ENCODE measurements at places on chromosomes 4 and X. TPM values are rescaled to one million over a fixed set of nuclear protein-coding genes. Genes with fewer than 3 reads are reported as not detected.

GRCh38 chr4:98293104-98293887 lies 32.1 kb downstream of the RAP1GDS1 start:
- DNase-seq = no peak

DNA sequence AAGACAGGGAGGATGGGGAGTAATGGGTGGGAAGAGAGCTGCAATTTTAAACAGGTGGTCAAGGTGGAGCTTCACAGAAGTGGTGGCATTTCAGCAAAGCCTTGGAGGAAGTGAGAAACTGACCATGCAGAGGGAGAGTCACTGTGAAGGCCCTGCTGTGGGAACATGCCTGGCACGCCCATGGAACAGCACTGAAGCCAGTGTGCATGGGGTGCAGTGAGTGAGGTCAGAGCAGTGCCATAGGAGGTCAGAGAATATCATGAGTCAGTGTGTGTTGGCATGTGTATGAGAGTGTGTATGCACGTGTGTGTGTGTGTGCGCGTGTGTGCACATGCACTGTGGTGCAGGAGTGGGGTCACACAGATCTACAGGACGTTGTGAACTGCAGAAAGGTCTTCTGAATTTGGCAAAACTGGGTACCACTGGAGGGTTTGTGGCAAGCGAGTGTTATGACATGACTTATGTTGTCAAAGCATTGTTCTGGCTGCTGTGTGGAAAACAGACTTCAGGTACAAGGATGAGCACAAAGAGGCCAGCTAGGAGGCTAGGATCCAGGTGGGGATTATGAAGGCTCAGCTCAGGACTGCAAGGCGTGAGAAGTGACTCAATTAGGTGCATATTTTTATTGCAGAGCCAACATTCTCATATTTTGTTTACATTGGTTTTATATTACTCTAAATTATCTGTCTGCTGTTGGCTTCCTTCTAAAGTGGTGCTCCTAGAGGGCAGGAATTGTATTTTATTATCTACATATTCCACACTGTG lies 34.0 kb downstream of the ZNF827 start:
- DNase-seq = no peak

NRK gene
- total RNA-seq = 16.1 TPM

GPC4 gene
- total RNA-seq = 80.6 TPM

NXT2 gene
- 10.5 TPM for total RNA-seq

- DNase-seq = no peak
Observed at GRCh38 chrX:55014897-55015299, 14.7 kb downstream of the APEX2 start.

DNA sequence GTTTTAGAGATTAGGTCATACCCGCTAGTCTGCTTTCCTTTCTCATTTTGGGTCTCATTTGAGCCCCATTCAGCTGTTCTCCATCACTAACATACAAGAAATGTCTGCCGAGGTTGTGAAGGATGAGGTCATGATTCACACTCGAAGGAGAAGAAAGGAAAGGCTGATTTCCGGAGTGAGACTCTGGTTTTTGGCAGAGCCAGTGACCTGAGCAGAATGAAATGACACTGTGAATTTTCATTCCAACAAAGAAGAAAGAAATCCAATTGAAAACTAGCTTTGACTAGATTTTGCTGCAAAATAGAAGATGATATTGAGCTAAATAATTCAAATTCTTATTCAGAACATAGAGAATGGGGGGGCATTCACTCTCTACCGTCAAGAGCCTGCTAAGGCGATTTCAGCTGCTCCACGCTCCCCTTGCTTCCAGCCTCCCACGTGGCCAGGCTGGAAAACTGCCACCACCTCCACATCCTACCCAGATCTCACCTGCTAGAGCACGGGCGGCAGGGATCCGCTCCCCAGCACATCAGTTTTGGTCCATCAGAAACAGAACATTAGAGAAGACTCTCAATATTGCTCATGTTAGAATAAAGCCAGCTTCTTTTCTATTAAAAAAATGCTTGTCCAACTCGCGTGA lies 39.0 kb downstream of the F11 start:
- DNase-seq = peak; percentile 6

DNA sequence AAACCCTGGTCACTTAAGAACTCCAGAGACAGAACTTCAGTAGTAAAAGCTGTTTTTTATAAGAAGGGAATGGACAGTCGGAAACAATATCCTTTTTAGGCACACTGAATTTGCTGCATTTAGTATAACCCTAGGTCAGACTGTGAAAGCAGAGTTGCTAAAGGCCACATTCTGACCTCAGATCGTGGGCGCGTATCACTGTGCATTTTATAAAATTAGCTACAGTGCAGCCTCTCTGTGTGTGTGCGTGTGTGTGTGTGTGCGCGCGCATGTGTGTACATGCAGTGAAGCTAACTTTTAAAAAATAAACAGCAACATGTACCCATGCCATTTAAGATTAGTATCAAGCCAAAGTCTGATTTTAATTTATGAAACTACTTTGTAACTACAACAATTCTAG lies 8.0 kb downstream of the ZNF827 start:
- DNase-seq = no peak

HNRNPDL gene
- total RNA-seq = 185 TPM

- no peak for DNase-seq
Observed at GRCh38 chr4:88275949-88276515, 8.3 kb downstream of the PPM1K start.

PAK3 gene
- 9.2 TPM for total RNA-seq

GRCh38 chr4:143482840-143483239 lies 30.7 kb upstream of the SMARCA5 start:
- peak; percentile 61 for DNase-seq

DNA sequence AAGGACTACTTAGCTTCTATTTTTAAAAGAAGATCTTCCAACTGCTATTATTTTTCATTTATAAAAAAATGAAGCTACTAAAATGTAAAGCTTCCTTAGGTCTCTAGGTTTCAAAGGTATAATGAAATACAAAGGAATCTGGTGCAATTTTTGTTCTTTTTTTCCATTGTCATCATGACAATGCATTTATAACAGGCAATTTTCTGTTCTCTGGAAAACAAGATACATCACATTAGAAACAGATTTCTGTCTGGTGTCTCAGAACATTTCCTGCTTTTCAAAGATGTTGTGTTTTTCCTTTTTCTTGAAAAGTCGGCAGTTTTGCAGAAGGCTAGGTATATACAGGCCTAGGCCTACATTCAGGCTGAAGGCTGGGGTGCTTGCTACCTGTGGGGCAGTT lies 63.6 kb upstream of the ATP8A1 start:
- no peak for DNase-seq

DNA sequence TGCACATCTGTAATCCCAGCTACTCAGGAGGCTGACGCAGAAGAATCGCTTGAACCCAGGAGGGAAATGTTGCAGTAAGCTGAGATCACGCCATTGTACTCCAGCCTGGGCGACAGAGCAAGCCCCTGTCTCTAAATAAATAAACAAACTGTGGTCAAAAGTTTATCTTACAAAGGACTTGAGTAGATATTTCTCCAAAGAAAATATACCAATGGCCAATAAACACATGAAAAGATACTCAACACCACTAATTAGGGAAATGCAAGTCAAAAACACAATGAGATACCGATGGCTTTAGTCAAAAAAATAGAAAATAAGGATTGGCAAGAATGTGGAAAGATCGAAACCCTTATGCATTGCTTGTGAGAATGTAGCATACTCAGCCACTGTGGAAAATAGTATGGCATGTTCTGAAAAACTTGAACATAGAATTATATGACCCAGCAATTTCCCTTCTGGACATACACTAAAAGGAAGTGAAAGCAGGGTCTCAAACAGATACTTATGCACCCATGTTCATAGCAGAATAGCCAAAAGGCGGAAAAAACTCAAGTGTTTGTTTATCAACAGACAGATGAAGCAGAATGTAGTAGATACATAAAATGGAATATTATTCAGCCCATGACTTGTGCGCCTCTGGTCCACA lies 2.0 kb upstream of the CFAP97 start:
- no peak for DNase-seq

CT45A7 gene
- total RNA-seq = not detected

GRCh38 chrX:30181353-30181752 lies 34.0 kb upstream of the MAGEB2 start:
- DNase-seq = no peak

DNA sequence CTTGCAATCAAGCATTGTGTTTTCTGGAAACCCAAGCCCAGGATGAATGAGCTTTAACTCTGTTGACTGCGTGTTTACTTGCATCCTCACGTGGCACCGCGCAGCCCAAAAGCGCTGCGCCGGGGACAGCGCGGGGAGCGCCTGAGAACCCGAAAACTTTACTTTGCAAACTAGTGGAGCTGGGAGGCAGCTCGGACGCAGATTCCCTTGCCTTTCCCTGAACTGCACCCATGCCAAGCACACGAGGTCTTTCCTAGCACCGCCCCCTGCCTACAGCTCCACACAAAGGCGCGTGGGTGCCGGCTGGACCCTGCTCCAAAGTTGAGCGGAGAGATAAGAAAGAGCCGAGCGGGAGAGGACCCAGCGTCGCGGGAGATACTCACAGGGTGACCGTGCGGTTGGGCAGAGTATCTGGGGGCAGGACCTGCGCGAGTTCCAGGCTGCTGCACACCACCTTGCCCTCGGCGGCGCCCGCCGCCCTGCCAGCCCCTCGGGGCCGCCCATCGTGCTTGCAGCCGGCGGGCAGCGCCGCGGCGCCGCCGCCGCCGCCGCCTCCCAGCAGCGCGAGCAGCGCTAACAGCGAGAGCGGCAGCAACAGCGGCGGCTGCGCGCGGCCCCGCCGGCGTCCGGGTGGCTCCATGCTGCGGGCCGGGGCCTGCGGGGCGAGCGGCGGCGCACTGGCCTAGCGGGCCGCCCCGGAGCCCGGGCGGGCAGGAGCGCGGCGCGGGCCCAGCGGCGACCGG lies 550 bp downstream of the ADGRA3 start:
- DNase-seq = peak; percentile 49

- peak; percentile 23 for DNase-seq
Observed at GRCh38 chrX:70254063-70254400, 6.0 kb downstream of the P2RY4 start.

KLB gene
- total RNA-seq = not detected

PWWP3B gene
- total RNA-seq = 1.5 TPM

DNA sequence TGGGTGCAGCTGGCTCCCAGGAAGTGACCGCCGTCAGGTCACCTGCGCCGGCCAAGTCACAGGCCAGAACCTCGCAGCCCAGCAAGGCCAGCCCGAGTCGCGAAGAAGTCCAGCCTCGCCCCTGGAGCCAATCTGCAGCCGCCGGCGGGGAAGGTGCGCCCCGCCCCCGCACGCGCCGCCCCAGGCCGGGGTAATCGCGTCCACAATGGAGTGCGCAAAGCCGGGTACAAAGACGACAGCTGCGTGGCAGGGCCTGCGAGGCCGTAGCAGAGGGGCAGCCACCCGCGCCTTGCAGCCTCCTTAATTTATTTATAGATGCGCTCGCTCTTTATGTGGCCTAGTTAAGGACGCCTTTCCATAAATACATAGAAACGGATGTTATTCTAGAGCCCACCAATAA lies 139.4 kb upstream of the CPEB2 start:
- DNase-seq = no peak

GRCh38 chr4:83964996-83965541 lies 429.2 kb downstream of the GPAT3 start:
- DNase-seq = peak; percentile 5

DNA sequence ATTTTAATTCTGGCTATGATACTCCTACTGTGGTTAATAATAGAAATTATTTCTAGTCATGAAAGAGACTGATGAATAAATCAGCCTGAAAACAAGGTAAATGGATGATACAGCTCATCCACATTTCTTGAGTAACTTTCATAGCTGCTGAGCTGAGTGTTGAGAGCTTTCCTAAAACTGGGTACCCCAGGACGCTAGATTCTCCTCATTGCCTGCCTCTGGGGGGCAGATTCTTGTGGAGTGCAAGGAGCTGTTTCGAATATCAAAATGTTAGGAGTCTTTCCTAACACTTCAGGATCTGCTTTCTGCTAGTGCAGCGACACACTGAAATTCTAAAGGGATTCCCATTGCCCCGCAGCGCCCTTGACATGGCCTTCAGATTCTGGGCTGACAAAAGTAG lies 2.1 kb downstream of the MND1 start:
- DNase-seq = no peak

DNA sequence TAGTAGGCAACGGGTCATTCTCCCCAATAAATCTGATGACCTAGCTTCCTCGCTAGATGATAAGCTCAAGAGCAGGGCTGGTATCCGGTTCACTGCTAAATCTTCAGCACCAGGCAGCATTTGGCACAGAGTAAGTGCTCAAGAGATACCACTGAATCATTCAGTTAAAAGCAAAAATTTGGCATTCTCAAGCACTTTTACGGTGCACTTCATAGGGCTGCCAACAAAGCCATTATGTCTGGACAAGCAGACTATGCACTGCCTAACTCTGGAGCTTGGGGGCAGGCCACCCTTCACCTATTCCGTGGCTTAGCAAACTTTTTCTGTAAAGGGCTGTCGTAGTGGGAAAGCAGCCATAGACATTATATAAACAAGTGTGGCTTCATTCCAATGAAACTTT lies 23.8 kb upstream of the CXorf38 start:
- DNase-seq = no peak

GRCh38 chrX:110531873-110532580 lies 173.4 kb downstream of the RTL9 start:
- no peak for DNase-seq

DNA sequence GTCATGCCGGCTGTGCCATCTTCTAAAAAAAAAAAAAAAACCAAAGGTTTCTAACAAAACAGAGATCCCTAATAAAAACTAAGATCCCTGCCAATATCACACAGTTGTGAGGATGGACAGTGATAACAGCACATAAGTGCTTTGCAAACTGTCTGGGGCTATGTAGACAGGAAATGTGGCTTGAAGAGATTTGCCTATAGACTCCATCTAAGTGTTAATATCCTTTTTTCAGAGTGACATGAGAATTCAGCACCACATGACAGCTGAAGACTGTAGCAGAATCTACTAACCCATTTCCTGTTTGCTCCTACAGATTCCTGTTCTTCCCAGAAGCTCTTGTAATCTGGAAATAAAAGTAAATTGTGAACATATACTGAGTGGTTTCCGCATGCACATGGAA lies 215.4 kb downstream of the KDR start:
- DNase-seq = no peak

- peak; percentile 50 for DNase-seq
Observed at GRCh38 chrX:45747905-45748304, 547.2 kb upstream of the DIPK2B start.

DNA sequence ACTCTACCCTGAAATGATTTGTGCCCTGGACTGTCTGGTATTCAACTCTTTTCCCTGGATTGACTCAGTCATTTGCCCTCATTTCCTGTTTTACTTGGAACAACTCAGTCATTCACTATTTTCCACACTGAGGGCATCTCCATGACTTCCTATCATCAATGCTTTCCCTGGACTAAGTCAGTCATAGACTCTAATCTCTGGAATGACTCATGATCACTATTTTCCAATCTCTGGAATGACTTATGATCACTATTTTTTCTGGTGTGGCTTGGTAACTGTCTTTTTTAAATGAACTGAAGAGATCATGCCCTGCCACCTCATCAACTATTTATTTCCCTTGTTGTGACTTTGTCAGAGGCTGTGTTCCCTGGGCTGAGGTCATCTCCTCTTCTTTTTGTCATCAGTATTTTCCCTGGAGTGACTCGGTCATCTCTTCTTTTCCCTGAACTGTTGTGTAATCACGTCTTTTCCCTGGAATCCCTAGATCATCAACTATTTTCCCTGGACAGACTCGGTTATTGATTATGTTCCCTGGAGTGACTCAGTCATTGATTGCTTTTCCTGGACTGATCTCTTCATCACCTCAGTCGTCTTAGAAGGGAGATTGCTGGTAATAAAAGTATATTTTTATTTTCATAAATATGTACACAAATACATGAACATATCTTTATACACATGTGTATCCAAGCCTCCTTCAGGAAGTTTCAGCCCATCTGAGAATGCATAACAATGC lies 327.1 kb upstream of the VCX start:
- DNase-seq = peak; percentile 27
